ENCODE measurements at places on chromosomes 4 and X.

- no peak for DNase-seq
Observed at GRCh38 chrX:136585262-136585661, 53.2 kb downstream of the VGLL1 start.

GRCh38 chr4:39062094-39062769 is at the start of gene KLHL5:
Gene KLHL5, plus strand, starts transcription at chr4:39062232. Its CDS starts 421 bp downstream, at chr4:39062653.
- no peak for DNase-seq

GRCh38 chr4:87939978-87940690 is 35.4 kb upstream of the SPP1 start:
- DNase-seq = no peak

DNA sequence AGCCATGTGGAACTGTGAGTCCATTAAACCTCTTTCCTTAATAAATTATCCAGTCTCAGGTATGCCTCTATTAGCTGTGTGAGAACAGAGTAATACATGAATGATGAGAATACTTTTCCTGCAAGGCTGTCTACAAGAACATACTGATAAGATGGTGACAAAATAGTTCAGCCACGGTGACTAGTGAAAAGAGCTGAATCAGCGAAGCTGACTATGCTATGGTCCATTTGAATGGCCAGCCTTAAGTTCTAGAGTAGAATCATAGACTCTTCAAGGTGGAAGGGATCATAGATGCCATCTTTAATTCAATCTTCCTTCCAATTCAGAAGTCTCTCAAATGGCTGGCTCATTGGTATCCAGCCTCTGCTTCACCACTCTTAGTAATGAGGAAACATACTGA is 163.3 kb downstream of the SPANXN1 start:
- no peak for DNase-seq
